ENCODE measurements at places on chromosomes 6 and 20.
A peak's percentile ranks its signal among the peaks of the same experiment; 100 is the strongest.

- no peak for DNase-seq
Measured at GRCh38 chr20:51862796-51863195, 60.5 kb upstream of the SALL4 start.

DNA sequence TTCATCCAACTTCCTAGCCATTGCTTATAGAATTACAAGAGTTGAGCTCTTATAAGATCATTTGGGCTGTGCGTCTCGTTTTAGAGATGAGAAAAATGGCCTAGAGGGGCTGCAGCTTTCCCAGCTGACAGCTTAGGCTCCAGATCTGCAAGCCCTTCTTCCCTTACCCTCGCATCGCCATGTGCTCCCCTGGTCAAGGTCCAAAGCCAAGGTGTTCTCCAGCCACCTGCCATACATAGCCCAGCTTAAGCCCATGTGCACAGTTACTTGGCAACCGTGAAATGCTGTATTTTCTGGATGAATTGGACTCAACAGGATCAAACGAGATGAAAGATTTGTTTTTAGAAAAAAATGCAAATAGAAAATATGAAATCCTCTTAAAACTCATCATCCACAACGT is 7.9 kb downstream of the MAP3K4 start:
- DNase-seq: no peak

DNA sequence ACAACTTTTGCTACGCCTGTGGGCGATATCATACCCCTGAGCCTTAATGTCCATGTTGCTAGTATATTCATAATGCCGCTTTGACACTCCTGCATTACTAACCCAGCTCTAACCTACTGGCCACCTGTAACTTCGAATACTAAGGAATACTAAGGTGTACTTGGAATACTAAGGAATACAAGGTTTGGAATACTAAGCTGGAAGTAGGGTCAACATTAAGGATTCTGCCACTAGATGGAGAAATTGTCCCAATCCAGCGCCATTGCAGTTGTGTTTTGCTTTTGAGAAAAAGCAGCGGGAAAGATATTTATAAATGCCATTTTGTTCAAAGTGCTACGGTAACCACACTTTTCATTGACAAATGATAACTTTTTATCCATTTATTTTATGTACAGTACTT is 10.7 kb downstream of the TBXT start:
- no peak for DNase-seq

GRCh38 chr20:8790442-8791074 is 278.3 kb upstream of the PLCB4 start:
- peak; percentile 67 for DNase-seq

DNA sequence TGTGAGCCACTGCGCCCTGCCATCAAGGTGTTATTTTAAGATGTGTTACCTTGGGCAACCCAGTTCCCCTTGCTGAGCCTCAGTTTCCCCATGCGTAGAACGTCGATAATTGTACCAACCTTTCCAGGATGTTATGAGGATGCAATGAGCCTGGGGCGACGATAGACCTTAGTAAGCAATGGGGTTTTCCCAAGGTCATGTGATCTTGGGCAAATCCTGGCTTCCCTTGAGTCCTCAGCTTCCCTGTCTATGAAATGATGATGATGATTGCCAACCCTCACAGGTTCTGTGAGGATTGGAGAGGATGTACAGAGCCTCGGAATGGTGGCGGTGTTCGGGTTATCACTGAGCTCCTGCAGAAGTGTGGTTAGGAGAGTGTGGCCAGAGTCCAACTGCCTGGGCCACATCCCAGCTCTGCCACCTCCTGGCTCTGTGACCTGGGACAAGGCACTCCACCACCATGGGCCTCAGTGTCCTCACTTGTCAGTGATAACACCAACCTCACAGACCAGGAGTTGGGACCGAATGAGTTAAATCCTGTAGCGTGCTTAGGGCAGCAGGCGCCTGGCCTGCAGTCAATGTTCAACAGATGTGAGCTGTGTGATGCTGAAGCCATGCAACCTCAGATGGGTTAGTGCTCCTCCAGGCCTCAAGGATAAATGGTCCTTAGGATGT is 23.4 kb downstream of the SIRPA start:
- no peak for DNase-seq

GRCh38 chr6:94289131-94289530 is 869.8 kb upstream of the EPHA7 start:
- DNase-seq: no peak

GRCh38 chr6:166286839-166287271 is 21.3 kb downstream of the PRR18 start:
- no peak for DNase-seq

GRCh38 chr20:54560357-54560756 is 85.0 kb downstream of the DOK5 start:
- no peak for DNase-seq

- DNase-seq: no peak
Measured at GRCh38 chr6:25340431-25341202, 61.4 kb downstream of the CARMIL1 start.

DNA sequence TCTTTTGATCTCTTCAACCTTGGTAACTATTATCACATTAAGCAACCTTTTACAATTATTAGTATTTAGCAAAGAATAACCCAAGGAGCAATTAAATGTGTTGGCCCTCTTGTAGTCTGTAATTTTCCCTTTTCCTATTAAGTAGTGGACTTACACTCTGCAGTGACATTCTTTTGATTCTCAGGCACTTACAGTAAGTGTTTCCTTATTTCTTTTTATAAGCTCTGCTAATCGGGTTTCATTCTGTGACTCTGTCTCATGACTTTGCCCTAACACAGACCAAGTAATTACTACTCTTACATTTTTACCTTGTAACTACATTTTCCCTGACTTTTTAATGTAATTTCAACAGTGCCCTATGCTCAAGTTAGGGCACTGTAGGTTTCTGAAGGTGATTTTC is 104.0 kb upstream of the EPHA7 start:
- DNase-seq: no peak

DNA sequence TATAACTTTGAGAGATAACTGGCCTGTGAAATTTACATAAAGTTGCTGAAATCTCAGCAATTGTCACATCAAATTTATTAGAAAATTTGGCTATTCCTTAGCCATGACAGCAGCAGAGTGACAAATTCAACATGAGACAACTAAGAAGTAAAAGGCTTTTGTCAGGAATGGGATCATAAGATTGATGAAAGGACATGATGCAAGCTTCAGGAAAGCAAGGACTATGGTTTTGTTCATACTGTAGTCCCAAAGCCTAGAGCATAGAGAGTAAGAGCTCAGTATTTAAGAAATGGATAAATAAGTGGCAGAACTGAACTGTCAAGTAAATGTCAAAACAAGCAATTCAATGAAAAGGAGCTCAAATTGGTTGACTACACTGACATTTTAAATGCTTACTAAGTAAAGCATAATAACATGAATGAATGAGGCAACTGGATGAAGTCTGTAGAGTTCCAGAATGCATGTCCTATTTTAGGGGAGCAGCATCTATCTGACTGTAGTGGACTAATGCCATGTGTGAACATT is 12.6 kb downstream of the PGM3 start:
- DNase-seq: no peak

- no peak for DNase-seq
Measured at GRCh38 chr6:169289257-169289618, 35.6 kb upstream of the THBS2 start.

GRCh38 chr6:76230711-76231110 is 158.2 kb upstream of the IMPG1 start:
- DNase-seq: no peak

GRCh38 chr20:6993011-6993410 is 225.5 kb downstream of the BMP2 start:
- DNase-seq: no peak

DNA sequence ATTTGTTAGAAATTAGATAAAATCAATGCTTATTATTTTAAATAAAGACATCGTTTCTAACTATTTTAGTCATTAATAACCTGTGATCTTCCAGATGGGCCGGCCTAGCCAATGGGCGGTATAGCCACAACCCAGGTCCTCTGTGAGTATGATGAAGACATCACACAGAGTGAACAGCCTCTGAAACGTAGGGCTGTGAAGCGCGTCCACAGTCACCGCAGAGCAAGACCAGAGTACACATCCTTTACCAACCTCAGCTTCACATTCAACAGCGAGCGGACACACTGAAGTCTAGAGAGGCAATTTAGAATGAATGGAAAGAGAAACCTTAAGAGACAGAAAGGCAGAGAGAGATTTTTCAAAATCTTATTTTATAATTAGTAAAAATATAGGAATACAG is 125.0 kb upstream of the RPS6KA2 start:
- no peak for DNase-seq

DNA sequence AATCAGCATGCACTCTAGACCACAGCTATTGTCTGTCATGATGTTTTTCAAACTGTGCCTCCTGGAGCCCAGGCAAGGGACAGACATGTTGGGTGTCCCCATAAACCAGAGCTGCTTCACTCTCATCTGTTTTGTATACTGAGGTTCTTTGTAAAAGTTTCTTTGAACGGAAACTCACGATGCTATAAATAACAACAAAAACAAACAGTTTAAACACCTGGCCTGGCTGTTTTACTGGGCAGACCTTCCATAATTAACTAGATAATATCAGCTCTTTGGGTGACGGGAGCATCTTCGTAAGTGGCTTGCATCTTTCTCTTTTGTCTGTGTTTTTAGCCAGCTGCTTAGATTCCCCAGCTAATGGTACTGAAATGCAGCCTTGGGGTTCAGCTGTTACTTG is 190.3 kb downstream of the ZDHHC14 start:
- no peak for DNase-seq

DNA sequence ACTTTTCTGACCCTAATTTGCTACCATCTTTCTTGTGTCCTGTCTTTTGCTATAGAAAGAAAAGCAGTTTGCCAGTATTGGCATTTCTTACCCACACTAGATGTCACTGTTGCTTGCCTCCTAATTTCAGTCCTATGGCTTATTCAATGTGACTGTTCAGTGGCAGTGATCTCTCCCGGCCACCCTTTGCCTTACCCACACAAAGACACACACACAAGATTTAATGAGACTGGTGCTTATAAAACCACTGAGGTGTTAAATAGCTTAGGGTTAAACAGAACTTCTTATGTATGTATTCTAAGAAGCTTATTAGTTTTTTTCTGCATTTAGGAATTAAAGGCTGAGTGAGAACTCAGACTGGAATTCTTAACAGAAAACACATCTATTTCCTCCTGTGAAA is 233.6 kb upstream of the ASCC3 start:
- DNase-seq: peak; percentile 34

DNA sequence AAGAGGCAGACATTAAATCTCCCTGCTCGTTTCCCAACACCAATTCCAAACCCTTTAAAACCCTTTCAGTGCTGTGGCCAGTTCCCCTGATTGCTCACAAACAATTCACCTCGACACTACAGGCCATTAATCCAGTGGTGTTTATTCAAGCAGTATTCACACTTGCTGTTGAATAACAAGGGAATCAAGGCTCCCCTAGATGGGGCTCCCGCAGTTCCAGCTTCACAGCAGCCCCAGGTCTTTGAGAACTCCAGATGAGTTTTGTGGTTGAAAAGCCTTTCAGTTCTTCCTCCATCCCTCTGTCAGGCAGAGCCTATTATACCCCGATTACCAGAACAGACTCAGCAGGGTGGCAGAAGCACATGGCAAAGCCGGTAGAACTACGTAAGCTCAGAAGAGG is 36.2 kb downstream of the JAG1 start:
- DNase-seq: no peak

GRCh38 chr20:47682028-47682783 is 103.1 kb downstream of the SULF2 start:
- DNase-seq: no peak

DNA sequence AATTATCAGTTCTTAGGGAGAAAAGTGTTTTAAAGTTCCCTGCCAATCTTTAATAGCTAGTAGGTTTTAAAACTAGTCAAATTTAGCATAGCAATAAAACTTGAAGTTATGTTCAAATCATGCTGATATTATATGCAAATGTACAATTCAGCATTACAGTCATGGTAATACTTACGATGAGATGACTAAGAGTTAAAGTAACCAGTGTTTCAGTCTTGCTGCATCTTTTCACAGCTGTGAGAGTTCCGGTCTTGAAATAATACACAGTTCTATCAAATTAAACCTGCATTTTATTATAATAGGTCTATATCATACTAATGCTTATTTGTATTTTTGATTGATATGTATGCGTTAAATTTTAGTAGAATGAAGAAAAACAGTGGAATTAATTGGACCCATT is 26.1 kb downstream of the POPDC3 start:
- no peak for DNase-seq

DNA sequence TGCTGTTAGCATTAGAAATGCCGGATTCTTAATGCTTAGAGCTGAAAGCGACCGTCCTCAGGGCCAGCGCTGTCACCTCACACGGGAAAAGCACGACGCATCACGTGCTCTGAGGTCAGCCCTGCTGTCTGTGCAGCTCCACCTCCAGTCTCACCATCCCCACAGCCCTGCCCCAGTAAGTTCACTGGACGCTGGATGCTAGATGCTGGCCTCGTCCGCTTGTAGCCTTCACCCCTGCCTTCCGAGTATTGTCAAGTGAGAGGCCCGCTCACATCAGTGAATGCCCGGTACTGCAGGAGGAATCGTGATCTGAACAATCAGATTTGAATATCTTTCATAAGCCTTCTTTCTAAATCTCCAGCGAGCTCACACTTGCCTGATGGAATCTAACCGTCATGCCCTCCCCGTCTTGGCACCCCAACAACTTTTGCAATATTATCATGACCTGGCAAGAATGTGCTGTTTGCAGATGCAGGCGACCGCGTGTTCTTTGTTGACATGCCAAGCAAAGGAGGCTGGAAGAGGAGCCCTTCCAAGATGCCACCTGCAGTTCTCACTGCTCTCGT is 64.9 kb downstream of the DLL1 start:
- no peak for DNase-seq

DNA sequence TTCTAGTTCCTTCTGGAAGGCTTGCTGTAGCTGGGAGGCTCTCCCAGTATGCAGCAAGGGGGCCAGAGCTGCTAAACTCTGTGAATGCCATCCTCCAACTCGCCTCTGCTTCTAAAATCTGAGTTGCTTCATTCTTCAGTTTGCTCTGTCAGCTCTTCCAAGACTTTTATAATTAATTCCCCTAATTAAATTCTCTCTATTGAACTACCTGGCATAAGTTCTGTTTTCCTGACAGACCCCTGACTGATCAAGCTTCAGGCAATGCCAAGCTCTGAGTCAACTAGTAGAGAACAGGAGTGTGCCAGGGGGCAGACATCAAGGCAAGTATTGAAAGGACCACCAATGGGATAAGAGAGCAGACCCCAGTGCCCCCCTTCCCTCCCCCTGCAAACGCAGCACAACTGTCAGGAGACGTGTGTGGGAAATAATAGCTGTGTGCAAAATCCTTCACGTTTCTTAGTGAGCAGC is 109.3 kb upstream of the TAB2 start:
- no peak for DNase-seq

GRCh38 chr6:35275744-35276260 is 16.3 kb downstream of the ZNF76 start:
- DNase-seq: no peak

DNA sequence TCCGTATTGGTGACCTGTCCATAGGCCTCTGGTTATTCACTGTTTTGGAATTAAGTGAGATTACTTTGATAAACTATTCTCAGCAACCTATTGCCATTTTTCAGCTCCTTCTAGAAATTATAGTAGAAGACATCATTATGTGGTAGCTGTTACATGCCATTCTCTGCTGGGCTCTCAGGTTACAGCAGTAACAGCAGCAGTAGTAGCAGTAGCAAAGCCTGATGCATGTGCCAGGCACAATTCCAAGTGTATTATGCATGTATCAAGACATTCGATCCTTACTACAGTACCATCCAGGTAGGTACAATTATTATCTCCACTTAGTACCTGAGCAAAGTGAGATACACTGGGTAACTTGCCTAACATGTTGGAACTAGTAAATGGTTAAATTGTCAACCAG is 74.3 kb downstream of the RPS12 start:
- DNase-seq: no peak

GRCh38 chr6:15462256-15462655 is 200.6 kb downstream of the DTNBP1 start:
- no peak for DNase-seq

- DNase-seq: peak; percentile 25
Measured at GRCh38 chr6:3284436-3284876, 25.7 kb downstream of the PSMG4 start.

All from NCI-H446 (cell line).